ENCODE measurements at places on chromosomes 2 and 18.

- DNase-seq: no peak
These were observed 42.7 kb upstream of the POLE4 start for GRCh38 chr2:74915743-74916142.

DNA sequence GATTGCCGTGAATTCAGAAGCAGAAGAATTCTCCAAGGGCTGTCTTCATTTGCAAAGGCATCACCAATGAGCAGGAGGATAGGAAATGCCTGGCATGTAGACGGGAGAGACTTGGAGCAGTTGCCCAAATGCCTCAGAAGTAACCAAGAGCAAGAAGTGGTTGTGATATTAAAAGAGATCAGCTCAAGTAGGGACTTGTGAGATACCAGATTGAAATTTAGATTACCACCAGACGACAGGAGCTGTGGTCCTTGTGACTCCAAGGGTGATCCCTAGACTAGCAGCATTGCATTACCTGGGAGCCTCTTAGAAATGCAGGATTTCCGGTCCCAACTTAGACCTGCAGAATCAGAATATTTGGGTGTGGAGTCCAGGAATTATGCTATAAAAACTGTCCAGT is 228.6 kb upstream of the EPAS1 start:
- no peak for DNase-seq

GRCh38 chr2:156532989-156533388 is 96.8 kb downstream of the GPD2 start:
- DNase-seq: no peak

DNA sequence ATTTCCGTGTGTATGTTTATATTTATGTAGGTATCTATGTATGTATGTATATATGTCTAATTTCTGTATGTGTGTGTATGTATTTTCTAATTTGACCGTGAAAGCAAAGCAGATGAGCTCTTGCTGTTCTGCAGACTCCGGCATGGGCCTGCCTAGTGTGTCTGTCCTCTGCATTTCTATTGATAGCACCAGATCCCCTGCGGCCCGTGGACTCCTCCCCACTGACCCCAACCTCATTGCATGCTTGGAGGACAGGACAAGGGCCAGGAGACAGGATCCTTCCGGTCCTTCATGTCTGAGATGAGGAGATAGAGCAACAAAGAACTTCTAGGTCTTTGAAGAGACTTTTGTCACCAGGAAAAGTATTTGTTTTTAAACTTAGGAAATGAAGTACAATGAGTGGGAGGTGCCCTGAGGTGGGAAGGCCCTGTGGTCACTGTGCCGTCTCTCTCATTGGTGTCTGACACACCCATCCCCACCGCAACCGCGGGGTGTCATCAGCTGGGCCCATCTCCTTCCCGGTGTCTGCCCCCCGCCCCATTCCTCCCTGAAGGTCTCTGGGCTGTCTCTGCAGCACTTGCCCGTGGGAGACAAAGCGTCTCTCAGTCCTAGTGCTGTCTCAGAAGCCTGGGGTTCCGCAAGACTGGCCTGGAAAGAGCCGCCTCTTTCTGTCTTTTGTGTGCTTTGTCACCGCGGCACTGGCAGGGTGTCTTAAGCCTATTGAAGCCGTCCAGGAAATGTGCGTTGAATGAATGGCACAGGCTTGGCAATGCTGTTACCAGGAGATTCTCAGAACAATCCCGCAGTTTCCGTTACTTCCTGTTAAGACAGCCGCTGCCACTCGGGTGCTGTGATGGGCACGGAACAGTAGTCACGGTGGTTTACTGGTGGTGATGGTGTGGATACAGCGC is 216.4 kb downstream of the AGAP1 start:
- DNase-seq: no peak

- DNase-seq: no peak
These were observed 43.2 kb downstream of the CLASP1 start for GRCh38 chr2:121605820-121606733.

DNA sequence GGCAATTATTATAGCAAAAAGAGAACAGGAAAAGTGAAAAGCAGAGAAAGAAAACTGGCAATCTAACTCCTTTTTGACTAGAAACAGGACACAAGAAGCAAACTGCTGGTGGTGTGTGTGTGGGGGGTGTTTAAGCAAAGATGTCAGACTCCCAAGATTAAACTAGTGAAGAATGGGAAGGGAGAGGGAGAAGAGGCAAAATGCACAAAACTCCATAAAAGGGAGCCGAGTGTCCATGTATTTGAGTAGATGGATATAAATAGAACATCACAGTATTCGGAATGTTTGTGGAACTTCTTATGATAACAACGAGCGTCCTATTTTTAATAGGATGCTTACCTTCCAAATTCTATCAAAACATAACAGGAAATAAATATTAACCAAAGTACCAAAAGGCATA is 179.8 kb upstream of the TRIB2 start:
- DNase-seq: no peak

DNA sequence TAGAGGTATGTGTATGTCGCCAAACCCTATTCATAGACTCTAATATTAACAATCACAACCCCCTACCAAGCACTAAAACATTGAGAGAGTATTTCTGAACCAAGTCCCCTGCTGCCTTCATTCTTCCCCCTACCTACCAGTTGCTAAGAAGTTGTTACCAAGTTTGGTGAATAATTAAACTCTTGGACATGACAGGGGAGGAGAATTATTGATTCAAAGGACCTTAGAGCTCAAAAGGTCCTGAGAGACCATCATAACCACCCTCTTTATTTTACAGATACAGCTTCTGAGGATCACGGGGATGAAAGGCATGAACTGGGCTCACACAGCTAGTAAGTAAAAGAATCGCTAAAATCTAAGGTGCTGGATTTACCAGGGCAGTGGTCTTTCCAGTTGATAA is 204.1 kb downstream of the PIK3C3 start:
- no peak for DNase-seq

- DNase-seq: no peak
These were observed 38.0 kb downstream of the EVA1A start for GRCh38 chr2:75522543-75523312.

DNA sequence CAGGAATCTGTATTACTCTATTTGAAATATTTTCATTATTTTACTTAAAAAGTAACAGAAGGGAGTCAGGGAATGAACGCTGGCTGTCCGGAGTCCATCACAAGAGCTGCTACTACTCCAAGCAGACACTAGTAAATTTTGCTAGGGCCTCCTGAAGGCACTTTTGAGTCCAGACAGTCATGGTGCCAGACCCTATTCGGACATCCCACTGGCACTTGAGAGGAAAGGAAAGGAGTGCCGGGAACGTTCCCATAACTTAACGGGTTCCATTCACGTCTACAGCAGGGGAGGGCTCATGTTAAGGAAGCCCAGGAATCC is 563 bp upstream of the GMCL1 start:
- no peak for DNase-seq

- DNase-seq: peak; percentile 49
These were observed 414.4 kb upstream of the ETAA1 start for GRCh38 chr2:66982766-66983165.

DNA sequence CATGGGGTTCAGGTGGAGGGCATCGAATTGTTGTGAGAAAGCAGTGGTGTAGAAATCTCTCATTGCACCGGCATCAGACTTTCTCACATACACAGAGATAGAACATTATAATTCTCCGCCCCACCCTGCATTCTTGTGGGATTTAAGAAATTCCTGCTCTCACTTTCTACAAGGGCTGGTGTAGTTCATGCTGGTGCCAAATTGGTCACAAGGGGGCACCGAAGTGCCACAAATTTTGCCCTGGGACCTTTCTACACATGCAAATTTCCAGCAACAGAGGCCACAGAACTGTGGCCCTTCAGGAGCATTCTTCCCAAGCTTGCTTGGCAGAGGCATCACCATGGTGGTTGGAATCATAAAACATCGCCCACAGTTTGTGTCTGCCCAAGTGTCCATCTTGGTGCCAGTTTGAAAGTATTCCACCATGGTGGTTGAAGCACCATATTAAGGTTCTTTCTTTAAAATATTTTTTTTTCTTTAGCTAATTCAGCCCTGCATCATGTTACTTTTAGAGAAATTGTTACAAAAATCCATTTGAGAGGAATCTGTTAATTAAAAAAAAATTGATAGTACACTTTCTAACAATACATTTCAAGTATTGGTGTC is 521.2 kb upstream of the FANCL start:
- peak; percentile 82 for DNase-seq

GRCh38 chr2:132999421-132999820 is 329.4 kb upstream of the LYPD1 start:
- no peak for DNase-seq

GRCh38 chr2:70083344-70084156 is 3.7 kb upstream of the PCBP1 start:
- DNase-seq: peak; percentile 41

GRCh38 chr18:3798032-3798431 is 348.1 kb downstream of the TGIF1 start:
- peak; percentile 39 for DNase-seq

DNA sequence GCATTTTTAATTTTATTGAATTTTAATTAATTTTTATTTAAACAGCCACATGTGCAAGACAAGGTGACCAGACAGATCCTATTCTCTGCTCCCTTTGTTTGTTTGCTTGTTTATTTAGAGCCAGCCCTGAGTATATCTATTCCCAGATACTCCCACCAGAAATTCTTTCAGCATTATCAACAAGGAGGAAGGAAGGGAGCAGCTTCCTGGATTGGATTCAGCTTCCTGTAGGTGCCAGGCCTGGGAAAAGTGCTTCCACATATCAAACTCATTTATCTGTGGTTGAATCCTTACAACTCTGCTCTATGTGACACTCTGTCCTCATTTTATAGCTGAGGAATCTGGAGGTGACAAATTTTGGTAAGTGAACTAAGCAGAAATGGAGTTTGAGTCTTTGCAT is 60.5 kb upstream of the KLF7 start:
- DNase-seq: no peak

- no peak for DNase-seq
These were observed 728.5 kb upstream of the SLC8A1 start for GRCh38 chr2:41180387-41180786.

DNA sequence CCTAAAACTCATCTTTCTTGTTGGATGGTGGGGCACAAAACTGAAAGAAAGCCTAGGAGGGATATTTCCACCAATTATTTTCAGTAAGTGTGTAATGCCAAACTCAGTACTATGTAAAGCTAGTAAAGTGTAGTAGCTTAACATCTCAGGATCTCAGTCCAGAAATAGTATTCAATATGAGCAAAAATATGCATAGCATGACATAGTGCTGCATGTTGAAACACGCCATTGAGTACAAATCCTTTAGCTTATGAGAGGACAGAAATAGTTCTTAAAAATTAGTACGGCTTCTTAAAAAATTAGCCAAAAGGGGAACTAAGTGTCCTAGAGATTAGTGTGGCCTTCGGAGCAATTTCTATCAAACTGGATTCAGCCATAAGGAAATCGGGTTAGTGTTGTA is 21.7 kb upstream of the ATL2 start:
- no peak for DNase-seq

DNA sequence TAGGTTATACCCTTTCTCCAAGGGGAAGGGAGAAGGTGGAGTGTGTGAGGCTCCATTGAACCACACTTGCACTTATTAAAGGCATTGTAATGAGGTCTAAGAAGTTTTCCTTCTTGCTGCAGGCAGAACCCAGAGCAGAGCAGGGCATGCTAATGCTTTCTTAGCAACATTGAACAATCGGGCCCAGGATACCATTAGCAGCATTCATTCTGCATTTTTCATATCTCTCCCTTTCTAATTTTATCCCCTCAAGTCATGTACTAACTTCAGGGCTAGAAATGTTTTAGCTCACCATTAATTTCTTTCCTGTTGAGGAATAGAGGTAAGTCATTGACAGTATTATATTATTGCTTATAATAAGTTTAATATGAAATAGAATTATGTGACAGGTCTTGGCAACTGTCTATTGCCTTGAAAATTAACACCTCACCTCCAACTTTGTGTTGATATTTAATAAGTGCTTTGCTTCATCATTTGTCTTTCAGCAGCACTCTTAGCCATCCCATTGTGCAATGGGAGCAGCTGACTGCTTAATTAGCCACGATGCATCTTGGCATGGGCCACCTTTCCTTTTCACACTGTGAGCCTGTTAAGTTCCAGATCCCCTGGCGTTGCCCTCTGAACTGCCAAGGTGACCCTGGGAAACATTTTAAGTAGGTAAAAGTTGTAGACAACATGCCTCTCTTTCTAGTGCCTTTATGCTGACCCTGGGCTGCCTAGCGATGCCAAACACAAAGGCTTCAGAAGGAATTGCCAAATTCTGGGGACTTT is 300.8 kb upstream of the MEX3C start:
- DNase-seq: no peak

DNA sequence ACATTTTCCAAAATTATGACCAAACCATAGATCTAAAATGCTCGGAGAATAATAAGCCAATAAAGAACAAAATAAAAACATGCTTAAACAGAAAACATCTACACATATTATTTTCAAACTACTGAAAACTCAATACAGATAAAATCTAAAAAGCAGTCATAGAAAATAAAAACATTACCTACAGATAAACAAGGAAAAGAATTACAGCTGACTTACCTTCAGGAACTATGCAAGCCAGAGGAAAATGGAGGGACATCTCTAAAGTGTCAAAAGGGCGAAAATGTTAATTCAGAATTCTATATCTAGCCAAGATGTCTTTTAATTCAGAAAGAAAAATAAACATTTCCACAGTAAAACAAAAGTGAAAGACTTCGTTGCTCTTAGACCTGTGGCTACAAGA is 112.9 kb upstream of the GYPC start:
- peak; percentile 50 for DNase-seq

GRCh38 chr2:102386867-102387541 is 31.4 kb downstream of the IL18R1 start:
- DNase-seq: no peak

GRCh38 chr2:44937688-44938240 is 3.7 kb upstream of the SIX3 start:
- DNase-seq: peak; percentile 93

- DNase-seq: no peak
These were observed 13.3 kb downstream of the PRKCE start for GRCh38 chr2:45664635-45665261.

DNA sequence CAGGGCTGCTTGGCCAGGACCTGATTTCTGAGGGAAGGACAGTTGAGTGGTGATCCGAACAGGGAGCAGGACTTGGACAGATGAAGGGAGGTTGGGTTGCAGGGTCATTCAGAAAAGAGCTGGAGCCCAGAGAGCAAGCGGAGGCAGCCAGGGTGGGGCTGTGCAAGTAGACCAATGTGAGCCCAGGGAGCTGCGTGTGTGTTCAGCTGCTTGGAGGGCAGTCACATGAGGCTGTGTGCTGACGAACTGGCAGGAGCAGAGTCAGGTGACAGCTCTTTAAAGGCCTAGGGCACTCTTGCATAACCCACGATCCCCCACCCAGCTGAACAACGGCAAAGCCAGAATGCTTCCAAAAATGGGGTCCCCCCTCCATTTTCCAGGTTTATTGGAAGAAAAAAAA is 4.6 kb upstream of the MLPH start:
- peak; percentile 99 for DNase-seq

DNA sequence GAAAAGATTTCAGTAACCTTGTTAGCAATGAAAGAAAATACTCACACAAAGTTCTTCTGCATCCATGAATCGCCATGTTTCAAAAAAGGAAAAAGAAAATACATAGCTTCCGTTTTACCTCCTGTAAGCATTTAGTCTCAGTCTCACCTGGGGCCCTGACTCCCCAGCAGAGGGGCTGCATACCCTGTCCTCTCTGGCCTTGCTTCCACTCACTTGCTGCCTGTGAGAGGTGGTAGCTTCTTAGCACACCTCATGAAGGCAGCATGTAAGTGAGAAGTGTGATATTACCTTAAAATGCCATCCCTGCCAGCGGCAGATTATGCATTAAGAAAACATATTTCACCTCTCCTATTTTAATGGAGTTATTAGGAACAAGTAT is 49.3 kb upstream of the ZNF385B start:
- DNase-seq: no peak

- DNase-seq: no peak
These were observed 417.4 kb downstream of the LPIN1 start for GRCh38 chr2:12163866-12164265.

- no peak for DNase-seq
These were observed 1.1 kb downstream of the RPL37A start for GRCh38 chr2:216499641-216500218.
